ENCODE measurements at places on chromosomes 7 and 10.

- DNase-seq, result no peak
Measured at GRCh38 chr10:511849-512191, 177.6 kb downstream of the DIP2C start.

DNA sequence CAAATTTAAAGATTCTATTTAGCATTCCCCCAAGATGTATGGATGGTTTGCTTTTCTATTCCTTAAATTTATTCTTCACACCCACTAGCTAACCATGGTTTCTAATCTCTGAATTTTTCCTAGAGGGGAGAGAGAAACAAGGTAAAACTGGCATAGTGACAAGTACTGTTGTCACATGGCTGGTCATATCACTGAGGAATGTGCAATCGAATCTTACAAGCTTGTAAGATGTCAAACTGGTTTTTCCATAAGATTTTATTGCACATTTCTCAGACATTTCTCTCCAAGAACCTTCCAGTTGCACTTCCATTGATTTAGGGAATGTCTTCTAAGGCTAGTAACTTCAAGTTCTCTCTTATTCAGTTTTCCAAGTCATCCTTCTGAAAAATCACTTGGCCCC lies 89.8 kb downstream of the MBL2 start:
- no peak for DNase-seq

DNA sequence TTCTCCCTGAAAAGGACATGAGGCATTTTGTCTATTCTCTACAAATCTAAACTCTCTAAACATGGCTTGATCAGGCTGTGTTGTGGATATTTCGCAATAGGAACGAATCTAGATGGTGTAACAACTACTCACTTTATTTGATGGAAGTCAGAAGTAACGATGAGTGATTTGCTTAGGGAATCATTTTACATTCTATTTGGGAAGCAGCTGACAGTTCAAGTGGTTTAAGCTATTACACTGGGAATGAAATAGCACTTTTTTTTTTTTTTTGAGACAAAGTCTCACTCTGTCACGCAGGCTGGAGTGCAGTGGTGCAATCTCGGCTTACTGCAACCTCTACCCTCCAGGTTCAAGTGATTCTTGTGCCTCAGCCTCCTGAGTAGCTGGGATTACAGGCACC lies 44.1 kb downstream of the NPY start:
- no peak for DNase-seq

DNA sequence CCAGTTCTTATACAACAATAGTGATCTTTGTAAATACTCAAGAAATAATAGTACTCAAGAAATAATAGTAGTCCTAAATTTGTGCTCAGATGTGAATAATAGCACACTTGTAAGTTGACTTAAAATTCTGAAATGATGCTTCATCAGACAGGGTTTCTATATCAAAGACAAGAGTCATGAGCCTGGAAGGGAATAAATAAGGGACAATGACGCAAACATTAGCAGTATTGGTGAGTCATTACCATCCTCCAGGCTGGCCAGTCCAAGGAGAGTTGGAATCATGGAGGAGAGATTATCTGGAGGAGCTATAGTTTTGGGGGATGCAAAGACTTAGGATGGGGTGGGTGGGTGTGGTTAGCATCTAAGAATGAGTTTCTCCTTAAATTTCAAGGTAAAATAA lies 6.1 kb upstream of the SH3PXD2A start:
- DNase-seq, result no peak

- DNase-seq, result no peak
Measured at GRCh38 chr7:157520249-157520648, 183.4 kb downstream of the DNAJB6 start.

DNA sequence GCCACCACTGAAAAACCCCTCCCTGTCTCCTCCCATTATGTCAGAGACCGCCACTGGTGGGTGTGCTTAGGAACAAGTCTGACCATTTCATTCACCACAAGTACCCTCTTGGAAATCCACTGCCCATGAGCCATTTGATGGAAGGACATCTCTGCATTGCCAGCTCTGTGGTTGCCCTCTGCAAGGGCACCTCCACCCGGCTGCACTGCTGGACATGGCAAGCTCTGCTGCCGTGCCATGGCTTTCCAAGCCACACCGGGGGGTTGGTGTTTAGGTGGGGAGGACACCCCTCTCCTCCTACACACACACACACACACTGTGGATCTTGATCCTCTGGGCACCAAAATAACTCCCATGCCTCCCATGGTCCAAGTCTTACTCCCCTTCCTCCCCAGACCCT lies 5.2 kb upstream of the PLXNA4 start:
- no peak for DNase-seq

DNA sequence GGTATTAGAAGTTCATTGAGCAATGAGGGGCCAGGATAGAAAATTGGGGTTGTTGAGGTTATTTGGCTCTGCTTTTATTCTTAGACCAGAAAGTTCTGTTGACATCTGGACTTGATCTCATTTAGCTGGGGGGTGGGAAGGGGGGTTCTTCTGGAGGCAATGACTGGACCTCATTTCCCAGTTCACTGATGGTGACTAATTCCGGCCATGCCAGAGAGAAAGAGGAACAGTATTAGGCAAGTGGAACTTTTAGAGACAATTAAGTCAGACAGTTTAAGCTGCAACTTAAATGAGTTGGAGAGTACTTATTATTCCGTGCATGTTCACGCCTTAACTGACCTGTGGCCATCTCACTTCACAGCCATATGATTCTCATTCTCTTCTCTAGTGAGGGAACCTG lies 512.5 kb downstream of the REEP3 start:
- no peak for DNase-seq

DNA sequence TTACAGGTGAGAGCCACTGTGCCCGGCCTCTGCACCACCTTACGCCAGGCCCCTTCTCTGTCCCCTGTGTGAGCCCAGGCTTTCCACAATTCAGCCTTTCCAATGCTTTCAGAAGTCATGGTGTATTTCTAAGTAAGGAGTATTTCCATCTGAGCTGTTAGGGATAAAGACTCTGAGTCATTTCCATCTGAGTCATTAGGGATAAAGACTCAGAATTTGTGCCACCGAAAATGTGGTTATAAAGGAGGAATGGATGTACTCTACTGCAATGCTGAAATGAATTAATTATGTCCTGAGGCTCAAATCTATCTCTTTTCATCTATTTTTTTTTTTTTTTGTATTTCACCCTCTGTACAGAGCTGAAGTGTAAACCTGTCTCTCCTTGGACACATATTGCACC lies 84.0 kb downstream of the GATA3 start:
- DNase-seq, result no peak

- no peak for DNase-seq
Measured at GRCh38 chr10:101000127-101000914, 713 bp downstream of the LZTS2 start.

DNA sequence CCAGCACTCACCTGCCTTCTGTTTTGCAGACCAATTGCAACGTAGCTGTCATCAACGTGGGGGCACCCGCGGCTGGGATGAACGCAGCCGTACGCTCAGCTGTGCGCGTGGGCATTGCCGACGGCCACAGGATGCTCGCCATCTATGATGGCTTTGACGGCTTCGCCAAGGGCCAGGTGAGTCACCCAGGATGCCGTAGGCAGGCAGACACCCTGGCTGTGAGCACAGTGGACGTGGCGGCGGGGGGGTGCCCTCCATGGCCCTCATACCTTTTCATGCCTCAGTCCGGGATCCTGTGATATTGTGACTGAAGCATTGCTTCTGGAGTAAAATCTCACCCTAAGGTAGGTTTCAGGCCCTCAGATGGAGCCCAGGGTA lies 46.0 kb downstream of the PFKP start:
- DNase-seq, result no peak

DNA sequence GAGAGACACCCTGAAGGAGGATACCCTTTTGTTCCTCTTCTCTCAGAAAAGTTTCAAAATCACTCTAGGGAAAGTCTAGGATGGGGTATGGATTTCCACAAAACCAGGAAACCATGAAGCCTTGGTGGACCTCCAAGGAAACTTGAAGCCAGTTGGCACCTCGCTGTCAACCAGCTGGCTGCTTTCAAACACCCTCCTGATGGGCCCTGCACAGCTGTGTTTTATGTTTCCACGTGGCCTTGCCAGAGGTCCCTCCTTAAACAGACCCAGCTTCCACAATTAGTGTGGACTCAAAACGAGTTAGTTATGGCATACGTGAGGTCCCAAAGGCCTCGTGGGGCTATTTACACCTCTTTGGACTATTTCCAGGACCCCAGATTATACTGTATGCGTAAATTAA lies 5.9 kb downstream of the PPP1R3A start:
- no peak for DNase-seq

DNA sequence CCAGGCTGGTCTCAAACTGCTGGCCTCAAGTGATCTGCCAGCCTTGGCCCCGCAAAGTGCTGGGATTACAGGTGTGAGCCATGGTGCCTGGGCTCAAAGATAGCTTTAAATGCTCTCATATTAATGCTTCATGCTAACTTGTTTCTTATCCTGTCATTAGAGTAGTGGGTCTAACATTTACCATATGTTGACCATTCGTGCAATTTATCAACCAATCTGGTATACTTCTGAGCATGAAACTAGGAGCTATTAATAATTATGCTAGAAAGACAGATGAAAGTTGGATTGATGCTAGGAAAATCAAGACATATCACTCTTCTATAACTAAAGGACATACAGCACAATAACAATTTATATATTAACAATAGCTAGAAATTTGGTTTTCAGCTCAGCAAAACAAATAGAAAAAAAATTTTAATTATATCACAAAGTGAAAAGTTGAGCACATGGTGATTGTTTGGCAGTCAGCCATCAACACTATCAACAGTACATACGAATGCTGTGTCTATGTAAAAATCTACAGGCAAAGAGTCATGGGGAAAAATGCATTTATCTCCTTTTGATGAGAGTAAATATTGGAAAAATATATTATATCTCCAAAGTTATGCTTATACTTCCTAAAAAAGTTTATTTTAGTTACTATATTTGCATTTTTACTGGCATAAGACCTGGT lies 112.1 kb upstream of the ABCB5 start:
- DNase-seq, result no peak

GRCh38 chr7:24786941-24787340 lies 29.7 kb upstream of the GSDME start:
- no peak for DNase-seq

GRCh38 chr10:62413652-62414051 lies 39.5 kb downstream of the ZNF365 start:
- no peak for DNase-seq

GRCh38 chr10:132292287-132293200 lies 15.2 kb downstream of the STK32C start:
- DNase-seq, result no peak

- DNase-seq, result no peak
Measured at GRCh38 chr10:23391821-23392220, 47.1 kb upstream of the OTUD1 start.

DNA sequence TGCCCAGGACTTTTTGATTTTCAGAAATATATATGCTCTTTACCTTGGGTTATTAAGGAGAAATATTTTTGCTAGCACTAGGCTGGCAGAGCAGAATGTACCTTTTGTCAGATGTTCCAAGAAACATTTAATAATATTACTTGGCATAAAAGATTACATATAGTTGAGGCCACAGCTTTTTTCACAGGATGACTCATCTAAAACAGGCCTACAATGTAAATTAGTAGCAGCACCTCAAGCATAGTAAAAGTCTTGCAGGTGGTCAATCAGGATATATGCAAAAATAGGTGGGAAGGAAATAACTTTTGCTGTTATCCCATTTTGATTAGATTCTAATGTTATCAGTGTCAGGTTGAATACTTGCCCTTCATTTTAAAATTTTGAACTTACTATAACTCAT lies 14.9 kb upstream of the ITGB1 start:
- no peak for DNase-seq
